ENCODE measurements at places on chromosomes 16 and 17.

DNA sequence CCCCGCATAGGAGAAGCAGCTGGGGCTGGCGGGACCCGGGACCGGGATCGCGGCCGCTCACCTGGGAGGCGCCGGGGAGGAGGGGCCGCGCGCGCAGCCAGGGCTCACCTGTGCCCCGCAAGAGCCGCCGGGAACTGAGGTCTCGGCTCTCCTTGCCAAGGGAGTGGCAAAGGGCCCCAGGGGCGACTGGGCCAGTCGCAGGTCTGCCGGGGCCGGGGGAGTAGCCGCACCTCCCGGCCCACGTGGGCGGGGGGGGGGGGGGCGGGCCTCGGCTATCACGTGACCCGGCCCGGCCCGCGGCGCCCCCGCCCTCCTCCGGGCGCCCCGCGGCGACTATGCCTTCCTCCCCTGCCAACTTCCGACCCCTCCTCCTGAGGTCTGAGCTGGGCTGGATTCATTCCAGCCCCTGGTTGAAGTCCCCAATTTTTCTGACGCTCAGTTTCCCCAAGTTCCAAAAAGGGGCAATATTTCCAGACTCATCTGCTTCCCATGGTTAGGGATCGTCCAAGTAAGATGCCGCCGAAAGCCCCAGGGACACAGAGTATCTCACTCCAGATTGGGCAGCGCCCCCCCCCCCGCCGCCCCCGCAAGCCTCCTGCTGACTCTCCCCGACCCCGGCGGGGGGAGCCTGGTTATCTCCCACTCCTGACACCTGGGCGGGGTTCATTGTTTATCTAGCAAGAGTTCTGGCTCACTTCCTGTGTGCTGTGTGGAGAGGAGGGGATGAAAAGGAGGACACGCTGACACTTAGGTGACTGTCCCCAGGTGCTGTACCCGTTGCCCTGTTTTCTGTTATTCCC lies at the start of gene TMC6:
TSS of gene TMC6 (minus strand) at position 205 of the 800 bp plus-strand sequence. CDS start 1,923 bp downstream, outside the sequence.
- DNase-seq: peak; percentile 31

GRCh38 chr16:19751478-19752385 lies 33.7 kb downstream of the IQCK start:
- no peak for DNase-seq

DNA sequence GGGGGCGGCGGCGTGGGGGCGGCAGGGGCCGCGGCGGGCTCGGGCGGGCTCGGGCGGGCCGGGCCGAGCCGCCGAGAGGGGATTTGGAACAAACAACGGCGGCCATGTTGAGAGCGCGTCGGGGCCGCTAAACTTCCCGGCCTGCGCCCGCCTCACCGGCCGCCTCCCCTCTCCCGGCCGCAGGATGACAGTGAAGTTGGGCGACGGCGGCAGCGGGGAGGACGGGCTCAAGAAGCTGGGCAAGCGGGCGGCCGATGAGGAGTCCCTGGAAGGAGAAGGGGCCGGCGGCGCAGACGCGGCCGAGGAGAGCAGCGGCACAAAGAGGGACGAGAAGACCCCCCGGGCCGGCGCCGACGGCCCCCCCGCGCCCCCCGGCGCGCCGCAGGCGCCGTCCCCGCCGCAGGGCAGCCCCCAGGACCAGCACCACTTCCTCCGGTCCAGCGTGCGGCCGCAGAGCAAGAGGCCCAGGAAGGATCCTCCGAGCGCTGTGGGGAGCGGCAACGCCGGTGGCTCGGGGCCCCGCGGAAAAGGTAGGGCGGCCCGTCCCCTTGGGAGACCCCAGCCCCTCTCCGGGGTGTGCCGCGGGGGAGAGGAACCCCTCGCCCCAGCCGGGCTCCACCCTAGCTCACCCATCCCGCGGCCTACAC lies 2.4 kb downstream of the CRAMP1 start:
- no peak for DNase-seq

DNA sequence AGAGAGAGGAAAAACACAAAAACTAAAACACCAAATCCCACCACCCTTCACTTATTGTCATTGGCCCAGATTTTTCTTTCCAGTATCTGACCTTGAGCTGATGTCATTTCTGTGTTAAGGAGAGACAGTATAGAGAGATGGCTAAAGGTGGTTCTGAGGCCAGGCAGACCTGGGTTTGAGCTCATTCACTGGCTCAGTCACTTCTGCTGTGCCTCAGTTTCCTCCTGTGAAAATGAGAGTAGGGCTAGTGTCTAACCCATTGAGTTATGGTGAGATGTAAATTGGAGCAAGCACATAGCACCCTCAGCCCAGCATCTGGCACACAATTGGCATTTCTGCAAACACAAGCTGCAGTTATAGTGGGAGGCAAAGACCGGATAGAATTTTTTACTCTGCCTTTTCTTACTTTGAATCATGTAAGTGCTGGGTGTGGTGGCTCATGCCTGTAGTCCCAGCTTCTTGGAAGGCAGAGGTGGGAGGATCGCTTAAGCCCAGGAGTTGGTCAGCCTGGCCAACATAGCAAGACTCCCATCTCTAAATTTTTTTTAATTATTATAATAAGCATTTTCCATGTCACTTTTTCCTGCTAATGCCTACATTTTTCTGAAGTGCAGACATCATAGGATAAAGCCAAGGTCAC lies 6.4 kb upstream of the KIFC3 start:
- DNase-seq: no peak

GRCh38 chr17:43983515-43984411 lies 20.7 kb upstream of the NAGS start:
- no peak for DNase-seq

- no peak for DNase-seq
Measured at GRCh38 chr17:6096201-6097004, 26.2 kb downstream of the WSCD1 start.

- no peak for DNase-seq
Measured at GRCh38 chr16:65783709-65784474, 582.6 kb upstream of the CDH5 start.

DNA sequence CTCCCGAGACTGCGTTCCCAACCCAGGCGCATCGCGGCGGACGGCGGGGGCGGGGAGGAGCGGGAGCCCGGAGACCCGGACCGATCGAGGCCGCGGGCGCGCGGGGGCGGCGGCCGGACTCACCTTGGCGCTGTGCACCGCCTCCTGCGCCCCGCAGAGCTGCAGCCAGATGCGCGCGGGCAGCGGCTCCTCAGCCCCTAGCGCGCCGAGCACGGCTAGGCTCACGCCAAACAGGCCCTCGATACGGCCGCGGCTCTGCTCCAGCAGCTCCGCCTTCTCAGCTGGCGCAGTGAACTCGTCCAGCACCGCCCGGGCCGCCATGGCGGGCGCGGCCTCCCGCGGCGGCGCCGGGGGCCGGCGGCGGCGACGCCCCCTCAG lies 339 bp downstream of the N4BP1 start:
- peak; percentile 35 for DNase-seq

DNA sequence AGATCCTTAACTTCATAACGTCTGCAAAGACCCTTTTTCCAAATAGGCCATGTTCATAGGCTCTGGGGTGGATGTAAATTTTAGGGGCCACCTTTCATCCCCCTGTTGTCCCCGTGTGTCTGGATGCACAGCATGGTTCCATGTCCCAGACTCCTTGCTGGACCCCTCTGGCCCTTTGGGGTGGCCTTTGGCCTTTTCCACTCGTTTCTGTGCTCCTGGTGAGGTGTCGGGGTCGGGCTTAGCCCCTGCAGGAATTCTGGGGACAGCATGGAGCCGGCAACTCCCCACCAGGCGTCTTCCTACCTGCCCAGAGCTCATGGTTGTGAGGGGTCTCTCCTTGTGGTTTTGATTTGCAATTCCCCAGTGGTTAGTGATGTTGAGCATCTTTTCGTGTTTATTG lies 183.5 kb downstream of the SEC14L1 start:
- no peak for DNase-seq

GRCh38 chr17:60941028-60941427 lies 263.4 kb downstream of the BCAS3 start:
- no peak for DNase-seq

DNA sequence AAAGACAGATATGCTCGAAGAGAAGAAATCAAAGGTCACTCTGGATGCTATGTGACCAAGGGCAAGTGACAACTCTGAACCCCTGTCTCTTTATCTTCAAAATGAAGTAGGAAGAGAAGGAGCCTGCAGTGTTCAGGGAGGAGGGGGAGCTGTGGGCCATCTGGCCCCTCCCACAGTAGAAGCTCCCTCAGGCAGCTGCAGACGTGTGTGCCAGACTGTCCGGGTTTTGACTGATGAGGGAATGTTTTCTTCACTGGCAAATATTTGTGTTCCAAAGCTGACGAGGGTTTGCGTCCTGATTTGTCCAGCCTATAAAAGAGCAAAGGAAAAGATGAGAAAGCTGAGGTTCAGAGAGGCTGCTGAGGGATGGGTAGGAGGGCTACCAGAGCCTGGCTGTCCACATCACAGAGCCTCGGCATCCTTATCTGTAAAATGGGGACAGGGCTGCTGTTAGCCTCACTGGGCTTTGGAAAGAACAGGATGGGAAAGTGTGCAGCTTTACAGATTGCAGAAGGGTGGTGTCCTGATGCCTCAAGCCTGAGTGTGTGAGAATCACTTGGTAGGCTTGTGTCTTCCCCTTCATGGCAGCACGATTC lies 1.8 kb upstream of the GINS2 start:
- no peak for DNase-seq

DNA sequence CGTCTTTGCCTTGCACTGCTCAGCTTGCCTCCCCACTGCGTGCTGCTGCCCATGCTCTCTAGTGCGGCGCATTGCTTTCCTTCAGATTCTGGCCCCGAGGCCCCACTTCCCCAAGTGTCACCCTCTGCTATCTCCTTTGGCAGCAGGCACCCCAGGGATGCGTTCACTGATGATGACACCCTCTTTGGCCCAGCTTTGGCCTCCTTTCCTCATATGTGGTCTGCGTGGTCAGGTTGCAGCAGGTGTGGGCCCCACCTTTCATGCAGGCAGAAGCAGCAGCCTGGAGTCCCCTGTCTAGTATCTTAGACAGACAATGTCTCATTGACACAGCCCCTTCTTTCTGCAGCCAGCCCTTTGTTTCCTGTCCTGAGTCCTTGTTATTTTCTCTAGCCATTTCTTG lies 4.8 kb upstream of the CCL3 start:
- no peak for DNase-seq

- DNase-seq: no peak
Measured at GRCh38 chr16:66286527-66286926, 80.0 kb upstream of the CDH5 start.

GRCh38 chr17:2400474-2400866 lies 390 bp downstream of the MNT start:
- DNase-seq: no peak

DNA sequence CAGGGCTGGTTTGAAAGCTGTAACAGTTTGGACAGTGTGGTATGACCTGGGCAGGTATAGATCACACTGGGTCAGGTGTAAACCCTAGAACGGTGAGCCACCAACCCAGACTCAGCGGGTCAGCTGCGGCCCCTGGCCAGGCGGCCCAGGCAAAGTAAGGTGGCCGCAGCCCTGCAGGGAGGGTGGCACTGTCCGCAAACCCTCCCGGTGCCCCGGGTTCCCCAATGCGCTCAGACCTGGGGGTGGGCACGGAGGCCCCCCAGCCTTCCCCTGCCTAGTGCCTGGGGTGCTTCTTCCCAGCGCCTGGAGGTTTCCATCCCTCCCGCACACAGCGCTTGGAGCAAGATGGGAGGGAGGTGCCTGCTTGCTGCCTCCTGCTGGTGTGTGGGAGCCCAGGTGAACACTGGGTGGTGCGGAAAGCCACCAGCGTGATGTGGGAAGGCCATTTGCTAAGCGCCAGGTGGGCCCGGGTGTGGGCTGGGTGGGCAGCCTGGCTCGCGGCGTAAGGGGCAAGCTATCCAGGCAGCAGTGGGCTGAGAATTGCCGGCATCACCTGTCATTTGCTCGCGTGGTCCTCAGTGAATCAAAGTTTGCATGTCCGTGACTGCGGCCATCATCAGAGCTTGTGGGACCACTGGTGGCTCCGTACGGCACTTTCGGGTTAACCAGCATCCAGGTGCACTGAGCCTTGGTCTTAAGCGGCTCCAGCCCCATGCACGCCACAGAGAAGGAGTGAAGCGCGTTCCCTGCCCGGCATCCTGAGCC lies 47.3 kb upstream of the GNG13 start:
- no peak for DNase-seq

DNA sequence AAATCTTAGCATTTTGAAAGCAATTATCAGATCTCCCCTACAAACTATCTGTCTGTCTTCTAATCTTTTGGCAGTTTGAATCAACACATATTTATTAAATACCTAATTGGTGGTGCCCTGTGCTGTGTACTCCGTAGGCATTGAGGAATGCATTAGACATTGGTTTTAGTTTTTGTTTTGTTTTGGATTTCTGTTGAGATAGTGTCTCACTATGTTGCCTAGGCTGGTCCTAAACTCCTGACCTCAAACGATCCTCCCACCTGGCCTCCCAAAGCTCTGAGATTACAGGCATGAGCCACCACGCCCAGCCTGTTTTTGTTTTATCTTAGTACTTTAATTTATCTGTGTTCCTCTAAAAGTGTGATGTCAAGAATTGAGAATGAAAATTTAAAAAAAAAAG lies 124.8 kb upstream of the RBL2 start:
- no peak for DNase-seq

DNA sequence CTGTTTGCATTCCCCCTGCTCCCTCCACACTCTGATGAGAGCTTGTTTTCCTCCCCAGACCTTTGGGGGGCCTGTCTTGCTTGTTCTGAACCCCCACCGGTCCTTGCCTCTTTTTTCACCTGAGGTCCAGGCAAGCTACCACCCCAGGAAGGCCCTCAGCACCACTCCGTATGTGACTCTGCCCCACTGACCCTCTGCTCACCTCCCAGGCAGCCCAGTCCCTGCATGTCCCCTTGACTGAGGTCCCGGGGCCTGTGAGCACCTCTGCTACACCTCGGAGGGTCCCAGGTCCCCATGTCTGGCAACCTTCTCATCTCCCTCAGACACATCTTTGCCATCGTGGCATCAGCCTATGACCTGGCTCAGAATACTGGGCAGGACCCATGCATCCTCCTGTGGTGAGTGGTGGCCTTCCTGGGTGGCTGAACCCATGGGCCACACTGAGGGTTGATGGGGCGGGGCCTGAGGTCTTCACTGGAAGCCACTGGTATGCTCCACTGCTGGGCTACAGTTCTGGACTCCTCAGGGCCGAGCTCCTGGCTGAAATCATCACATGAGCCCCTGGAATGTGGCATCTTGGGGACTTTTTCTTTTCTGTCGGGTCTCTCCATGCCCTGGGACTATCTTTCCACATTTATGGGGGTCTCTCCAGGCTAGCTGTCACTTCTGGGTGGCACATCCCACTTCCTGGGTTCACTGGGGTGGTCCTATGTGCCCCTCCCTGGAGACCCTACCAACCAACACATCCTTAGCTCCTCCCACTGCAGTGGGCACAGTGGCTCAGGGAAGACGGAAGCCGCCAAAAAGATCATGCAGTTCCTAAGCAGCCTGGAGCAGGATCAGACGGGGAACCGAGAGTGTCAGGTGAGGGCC lies 3.5 kb downstream of the MYO15B start:
- no peak for DNase-seq

GRCh38 chr17:65334406-65334805 lies 197.2 kb downstream of the RGS9 start:
- DNase-seq: no peak
